Stimulated activated CD8-positive, alpha-beta memory T cell treated with anti-CD3 and anti-CD28 coated beads, Interleukin-2, amount 100 ng/mL, for 1 hour (primary cell): ENCODE measurements at places on chromosomes 5 and 9.

DNA sequence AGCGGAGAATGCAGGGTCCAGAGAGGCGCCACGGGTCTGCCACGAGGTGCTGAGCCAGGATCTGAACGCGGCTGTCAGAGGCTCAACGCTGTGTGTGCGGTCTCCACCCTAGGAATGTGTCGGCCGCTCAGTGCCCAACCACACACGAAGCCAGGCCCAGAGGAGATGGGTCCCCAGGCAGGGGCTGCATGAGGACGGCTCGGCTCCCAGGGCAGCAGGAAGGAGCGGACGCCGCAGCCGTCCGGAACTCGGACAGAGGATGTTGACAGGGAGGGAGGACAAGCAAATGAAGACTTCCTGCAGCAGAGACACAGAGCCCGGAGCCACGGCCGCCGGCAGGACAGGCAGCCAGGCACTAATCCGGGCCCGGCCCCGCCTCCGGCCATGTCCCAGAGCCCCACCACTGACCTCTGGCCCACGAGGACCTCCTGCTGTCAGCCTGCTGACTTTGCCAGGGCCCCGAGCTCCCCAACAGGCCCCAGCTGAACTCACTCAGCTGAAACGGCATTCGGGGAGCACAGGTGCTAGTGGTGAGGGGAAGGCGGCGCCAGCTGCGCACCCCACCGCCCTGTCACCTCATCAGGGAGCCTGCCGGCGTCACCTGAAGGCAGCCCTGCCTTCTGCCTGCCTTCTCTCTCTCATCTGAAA, 12.7 kb downstream of the VAV2 start:
- no peak for DNase-seq

GRCh38 chr5:16907270-16907669, 28.8 kb downstream of the MYO10 start:
- no peak for DNase-seq

DNA sequence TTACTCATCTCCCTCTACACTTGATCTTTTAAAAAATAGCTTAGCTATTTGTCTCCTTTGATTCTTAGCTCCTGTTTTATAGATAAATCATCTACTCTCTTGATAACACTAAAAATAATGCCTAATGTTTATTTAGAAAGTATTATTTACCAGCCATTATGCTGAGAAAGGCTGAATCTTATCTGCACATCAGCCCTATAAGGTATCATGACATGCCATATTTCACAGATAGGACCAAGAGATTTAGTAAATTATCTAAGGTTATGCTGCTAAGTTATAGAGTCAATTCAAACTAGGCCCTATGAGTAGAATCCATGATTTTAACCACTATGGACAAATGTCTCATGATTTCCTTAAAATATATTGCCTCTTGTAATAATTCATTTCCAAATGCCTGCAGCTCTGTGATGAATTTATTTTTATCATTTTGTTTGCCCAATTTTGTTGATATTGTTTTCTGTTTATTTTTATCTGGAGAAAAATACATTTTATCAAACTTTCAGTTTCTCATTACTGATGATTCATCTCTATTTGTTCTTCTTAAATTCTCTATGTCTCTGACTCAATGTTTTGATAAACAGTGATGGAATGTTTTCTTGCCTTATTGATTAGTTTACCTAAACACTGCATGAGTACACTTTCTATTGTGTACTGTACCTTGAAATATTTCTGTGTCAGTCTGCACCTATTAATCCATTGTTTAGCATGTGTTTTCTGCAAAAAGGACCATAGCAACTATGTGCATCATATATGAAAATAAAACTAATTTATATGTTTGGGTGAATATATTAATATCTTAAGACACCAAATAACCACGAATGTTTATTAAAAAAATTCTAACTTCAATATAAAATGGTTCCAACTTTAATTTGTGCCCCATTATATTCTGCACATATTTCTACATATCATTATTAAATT, 300.8 kb downstream of the CDH9 start:
- DNase-seq = no peak

GRCh38 chr5:132883261-132883834, 9.9 kb downstream of the LEAP2 start:
- no peak for DNase-seq

- no peak for DNase-seq
Measured at GRCh38 chr9:37923118-37923795, 19.3 kb upstream of the SLC25A51 start.

DNA sequence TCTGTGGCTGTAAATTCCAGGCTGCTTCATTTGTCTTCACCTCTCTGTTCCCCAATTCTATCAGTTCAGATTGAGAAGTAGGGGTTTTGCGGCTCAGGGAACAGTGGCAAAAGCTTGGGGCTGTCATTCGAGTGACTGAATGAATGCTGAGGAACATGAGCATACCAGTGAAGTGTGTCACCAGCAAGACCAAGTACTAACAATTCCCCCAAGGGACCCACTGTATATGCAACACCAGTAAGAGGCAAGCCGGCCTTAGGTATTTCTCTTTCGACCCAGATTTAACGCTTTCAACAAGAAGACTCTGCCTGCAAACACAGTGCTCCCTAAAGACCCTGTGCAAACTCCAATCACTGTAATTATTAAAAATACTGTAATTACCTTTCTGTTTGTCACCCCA, 25.8 kb downstream of the KLHL3 start:
- no peak for DNase-seq

GRCh38 chr5:5981562-5981961, 396.8 kb downstream of the MED10 start:
- no peak for DNase-seq

GRCh38 chr5:86570427-86571083, 47.2 kb upstream of the COX7C start:
- no peak for DNase-seq

- DNase-seq = no peak
Measured at GRCh38 chr5:168661593-168662485, 82.7 kb upstream of the PANK3 start.

GRCh38 chr5:149902177-149902576, 42.4 kb downstream of the PDE6A start:
- DNase-seq = no peak

GRCh38 chr5:101012880-101013279, 109.8 kb upstream of the ST8SIA4 start:
- DNase-seq = no peak

DNA sequence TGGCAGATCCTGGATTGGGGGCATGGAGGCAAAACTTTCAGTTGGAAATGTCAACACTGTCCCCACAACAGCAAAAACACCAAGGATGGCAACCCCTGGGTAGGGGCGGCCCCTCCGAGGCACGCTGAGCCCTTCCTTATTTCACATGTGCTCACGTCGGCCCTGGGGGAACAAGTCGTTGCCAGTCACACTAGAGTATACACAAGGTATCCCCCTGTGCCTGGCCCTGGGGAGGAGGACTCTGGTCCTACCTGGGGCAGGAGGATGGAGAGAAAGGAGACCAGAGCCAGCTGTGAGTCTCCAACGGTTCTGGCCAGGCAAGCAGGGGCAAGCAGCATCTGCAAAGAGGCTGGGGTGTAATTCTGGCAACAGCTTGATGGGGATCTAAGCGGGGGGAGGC, 126.9 kb upstream of the FOXD4L5 start:
- DNase-seq = no peak

DNA sequence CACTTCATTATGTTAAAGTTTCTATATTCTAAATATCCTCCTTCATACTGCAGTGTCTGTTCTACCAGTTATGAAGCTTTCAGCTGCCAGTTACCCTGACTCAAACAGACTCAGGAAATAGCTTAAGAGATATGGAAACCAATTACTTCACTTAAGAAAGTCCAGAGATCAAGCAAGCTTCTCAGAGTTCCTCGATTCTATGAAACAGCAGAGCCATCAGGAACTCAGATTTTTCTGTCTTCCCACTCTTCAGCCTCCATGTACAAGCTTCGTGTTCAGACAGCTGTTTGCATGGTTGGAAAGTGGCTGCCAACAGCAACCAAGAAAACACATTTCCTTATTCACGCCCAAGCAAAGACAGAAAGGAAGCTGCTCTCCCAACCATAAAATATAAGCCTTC, 216.1 kb downstream of the ACTL7B start:
- DNase-seq = no peak

DNA sequence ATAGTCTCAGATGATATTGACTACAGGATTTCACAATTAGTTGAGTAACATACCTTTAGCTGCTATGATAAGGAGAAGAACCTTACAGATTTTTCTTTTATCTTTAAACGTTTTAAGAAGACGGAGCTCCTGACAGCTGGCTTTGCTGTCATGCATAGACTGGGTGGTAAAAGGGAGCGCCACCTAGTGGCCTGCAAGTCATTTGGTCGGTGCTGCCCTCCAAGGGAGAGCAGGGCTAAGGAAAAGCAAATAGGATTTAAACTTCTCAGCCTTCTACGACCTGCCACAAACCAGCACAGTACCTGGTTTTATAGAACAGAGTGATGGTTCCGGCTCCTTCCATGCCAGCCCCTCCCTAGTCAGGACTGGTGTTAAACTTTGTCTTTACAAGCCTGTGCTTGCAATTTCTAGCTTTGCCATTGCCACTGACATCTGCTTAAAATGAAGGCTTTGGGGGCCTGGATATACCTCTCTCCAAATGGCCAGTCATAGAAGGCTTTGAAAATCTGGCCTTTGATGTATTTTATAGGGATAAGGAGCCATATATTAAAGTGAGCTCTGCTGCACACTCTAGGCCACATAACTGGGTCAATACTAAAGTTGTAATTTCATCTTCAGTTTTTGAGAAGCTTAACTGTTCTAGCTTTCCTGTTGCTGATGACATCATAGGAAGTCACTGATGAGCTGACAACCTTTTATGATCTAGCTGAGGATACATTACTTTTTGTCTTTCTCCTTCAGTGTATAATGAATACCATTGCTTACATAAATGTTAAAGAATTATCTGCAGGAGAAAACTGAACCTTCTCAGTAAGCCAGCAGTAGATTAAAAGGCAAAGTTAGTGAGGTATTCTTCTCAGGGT, 31.1 kb upstream of the ADAMTSL1 start:
- DNase-seq = no peak
